HFFc6 (cell line): ENCODE measurements at places on chromosomes 1 and 21. TPM values are rescaled to one million over a fixed set of nuclear protein-coding genes. Genes with fewer than 3 reads are reported as not detected.

GRCh38 chr1:246728311-246728710 lies 4.1 kb downstream of the SCCPDH start:
- peaks cover 57% of the 10 kb centered on the region for H3K36me3 ChIP-seq
- H3K27ac ChIP-seq, result no peak overlapping the region
- H3K27me3 ChIP-seq, result no peaks in the 10 kb centered on the region; the same call in 1 of the 2 replicates
- no peak for DNase-seq

The NPHS2 gene
- total RNA-seq, result not detected in 3 replicates

DNA sequence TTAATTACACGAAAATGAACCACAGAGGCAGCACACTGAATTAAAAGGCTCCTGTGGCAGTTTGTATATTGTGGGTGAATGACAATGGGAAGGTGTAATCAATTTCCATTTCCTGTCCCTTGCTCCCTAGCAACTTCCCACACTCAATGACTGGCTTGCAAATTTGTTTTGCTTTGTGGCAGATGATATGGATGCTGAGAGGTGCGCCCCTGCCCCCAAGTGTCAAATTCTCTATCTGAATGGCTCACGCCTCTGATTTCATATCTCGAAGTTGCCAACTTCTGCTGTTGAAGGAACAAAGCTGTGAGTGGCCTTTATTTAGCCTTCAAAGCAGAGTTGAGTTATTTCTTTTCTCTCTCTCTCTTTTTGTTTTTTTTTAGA lies 86.0 kb downstream of the FOXD2 start:
- no peak for DNase-seq
- peaks cover 25% of the 10 kb centered on the region for H3K27me3 ChIP-seq
- no peaks in the 10 kb centered on the region for H3K36me3 ChIP-seq
- H3K4me3 ChIP-seq, result no peak overlapping the region
- no peaks in the 10 kb centered on the region for H3K4me1 ChIP-seq
- no peak overlapping the region for H3K27ac ChIP-seq

The SLC30A1 gene
- 24.0 to 26.2 TPM (median 24.3 TPM) in 3 replicates for total RNA-seq

The S100A6 gene
- 1,909 to 2,055 TPM (median 2,029 TPM) in 3 replicates for total RNA-seq

- no peaks in the 10 kb centered on the region for H3K27me3 ChIP-seq
- H3K27ac ChIP-seq, result no peak overlapping the region
- DNase-seq, result no peak
- H3K36me3 ChIP-seq, result no peaks in the 10 kb centered on the region
- no peak overlapping the region for H3K4me3 ChIP-seq
- no peaks in the 10 kb centered on the region for H3K4me1 ChIP-seq
Measured at GRCh38 chr1:194698908-194699318, 1512.5 kb upstream of the B3GALT2 start.

GRCh38 chr1:210200124-210200736 lies 32.4 kb upstream of the SERTAD4 start:
- no peaks in the 10 kb centered on the region for H3K36me3 ChIP-seq
- H3K4me3 ChIP-seq, result no peak overlapping the region

DNA sequence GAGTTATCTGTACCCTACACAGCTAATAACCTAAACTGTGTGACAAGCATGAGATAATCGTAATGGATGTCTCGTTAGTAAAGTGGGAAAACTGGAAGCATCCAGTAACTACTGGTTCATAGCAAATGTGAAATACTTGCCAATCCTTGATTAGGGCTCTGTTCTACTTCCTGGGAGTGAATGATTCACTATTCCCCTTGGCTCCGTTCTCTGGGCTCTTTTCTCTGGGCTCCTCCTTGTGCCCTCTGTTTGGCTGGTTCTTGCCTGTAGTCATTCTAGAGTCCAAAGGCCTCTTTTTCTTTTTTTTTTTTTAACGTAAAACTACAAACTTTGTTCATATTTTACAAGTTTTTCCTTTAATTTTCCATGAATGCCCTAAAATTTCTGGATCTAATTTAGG lies 465.8 kb upstream of the PLXNA2 start:
- H3K27me3 ChIP-seq, result no peaks in the 10 kb centered on the region; the same call in 1 of the 2 replicates
- H3K4me3 ChIP-seq, result no peak overlapping the region
- peaks cover 5% of the 10 kb centered on the region; the same call in 1 of the 2 replicates for H3K36me3 ChIP-seq
- no peak overlapping the region for H3K27ac ChIP-seq
